ENCODE measurements at places on chromosomes 1 and 21.

DNA sequence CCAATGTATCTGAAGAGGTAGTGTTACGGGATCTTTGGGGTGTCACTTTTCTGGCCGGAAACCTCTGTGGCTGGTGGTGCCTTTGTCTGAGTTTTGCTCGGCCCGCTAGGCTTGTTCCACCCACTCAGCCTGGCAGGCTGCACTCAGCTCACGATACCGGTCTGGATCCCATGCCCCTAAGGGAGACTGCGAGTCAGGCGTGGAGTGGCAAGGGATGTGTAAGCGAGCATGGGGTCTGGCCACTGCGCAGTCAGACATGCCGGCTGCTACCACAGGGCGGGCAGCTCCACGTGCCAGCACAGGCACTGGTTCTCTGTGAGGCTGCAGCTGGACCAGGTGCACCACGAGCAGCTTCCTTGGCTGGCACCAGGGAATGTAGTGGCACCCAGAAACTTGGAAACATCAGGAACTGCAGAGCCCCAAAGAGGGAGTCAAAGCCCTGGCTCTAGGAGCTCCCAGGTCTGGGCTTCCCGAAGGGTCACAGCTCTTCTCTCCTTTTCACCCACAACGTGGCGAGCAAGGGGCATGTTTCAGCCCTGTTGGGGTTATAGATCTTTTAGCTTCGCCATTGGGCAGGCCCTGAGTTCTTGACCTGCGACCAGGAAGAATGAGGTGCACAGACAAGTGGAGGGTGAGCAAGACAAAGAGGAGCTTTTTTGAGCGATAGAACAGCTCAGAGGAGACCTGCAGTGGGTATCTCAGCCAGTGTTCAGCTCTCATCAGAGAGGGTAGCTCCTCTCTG lies 23.8 kb upstream of the LRRC8C start:
- no peak for DNase-seq

- DNase-seq: no peak
Measured at GRCh38 chr1:208785629-208786028, 541.4 kb upstream of the PLXNA2 start.

- DNase-seq: peak; percentile 37
Measured at GRCh38 chr1:150168960-150169601, 19.4 kb downstream of the PLEKHO1 start.

GRCh38 chr1:55214934-55215193 lies 300 bp downstream of the USP24 start:
- DNase-seq: no peak

GRCh38 chr1:114033216-114033706 lies 54.0 kb downstream of the OLFML3 start:
- DNase-seq: no peak

- no peak for DNase-seq
Measured at GRCh38 chr1:117339866-117340700, 27.2 kb upstream of the MAN1A2 start.

GRCh38 chr1:173997791-173998190 lies 24.4 kb downstream of the RC3H1 start:
- no peak for DNase-seq

- DNase-seq: no peak
Measured at GRCh38 chr1:7385471-7386225, 385.4 kb upstream of the VAMP3 start.

GRCh38 chr1:220785166-220786056 lies 1.3 kb upstream of the MTARC1 start:
- DNase-seq: no peak

DNA sequence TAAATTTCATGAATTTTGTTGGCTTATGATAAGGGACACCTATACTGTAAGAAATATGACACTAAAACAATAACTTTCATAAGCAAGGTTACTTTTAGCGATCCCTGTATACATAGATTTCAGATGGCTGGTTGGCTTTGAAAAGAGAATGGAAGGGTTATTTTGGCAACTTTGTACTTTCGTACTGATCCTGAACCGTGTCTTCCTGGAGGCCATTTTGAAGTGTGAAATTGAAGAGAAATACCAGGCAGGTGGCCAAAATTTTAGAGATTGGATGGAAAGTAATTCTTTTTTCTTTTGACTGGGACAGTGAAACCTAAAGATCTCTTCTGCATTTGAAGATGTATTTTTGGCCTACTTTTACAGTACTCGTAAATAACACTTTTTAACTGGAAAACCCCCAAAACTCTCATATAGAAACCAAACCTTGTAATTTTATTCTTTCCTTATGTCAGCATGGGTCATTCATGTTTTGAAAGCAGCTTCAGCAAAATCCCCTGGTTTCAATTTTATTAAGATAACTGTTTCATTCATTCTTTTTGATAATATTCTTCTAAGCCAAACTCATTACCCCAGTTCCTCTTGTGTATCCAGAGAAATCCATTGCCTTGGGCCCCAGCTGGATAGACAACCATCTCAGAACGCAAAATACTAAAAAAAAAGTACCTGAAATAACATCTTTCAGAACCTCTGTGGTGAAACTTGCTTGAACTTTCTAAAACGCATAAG lies 38.4 kb upstream of the ZNF281 start:
- no peak for DNase-seq

- DNase-seq: no peak
Measured at GRCh38 chr1:61942856-61943255, 200.6 kb downstream of the PATJ start.

DNA sequence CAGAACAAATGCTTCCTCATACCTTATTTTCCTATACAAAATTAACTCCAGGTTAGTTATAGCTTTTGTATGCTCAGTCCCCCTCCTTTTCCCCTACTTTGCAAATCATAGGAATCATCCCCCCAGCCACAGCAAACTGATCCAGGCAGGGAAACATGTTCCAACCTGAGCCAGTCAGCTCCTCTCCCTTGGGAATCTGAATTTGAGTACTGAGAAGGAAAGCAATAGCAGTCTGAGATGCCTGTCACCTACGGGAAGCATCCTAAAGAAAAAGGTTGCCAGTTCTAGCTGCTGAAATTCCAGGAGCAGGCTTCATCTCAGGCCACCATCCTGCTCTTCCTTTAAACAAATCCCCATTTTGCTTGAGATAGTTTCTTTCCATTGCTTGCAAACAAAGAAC lies 6.9 kb downstream of the ADSS2 start:
- DNase-seq: no peak

GRCh38 chr1:116115476-116116439 lies 4.6 kb downstream of the MAB21L3 start:
- no peak for DNase-seq

DNA sequence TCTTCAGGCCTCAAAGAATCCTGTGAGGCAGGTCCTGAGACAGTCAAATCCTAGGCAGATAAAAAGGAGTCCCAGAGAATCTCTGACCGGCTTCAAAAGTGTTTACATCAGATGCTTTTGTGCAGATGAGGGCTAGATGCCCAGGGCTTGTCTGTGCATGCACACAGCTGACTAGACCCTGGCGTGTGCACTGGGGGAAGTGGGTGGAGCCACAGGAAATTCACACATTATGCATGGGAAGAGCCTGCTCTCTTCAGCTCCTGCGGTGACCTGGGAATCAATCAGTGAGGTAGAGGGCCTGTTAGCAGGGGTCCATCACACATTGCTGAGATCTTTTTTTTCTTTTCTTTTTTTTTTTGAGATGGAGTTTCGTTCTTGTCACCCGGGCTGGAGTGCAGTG lies 36.6 kb upstream of the NHLH2 start:
- DNase-seq: no peak

- DNase-seq: no peak
Measured at GRCh38 chr1:202623075-202623474, 87.2 kb downstream of the SYT2 start.

- peak; percentile 63 for DNase-seq
Measured at GRCh38 chr1:8848663-8849386, 29.7 kb downstream of the ENO1 start.

- DNase-seq: no peak
Measured at GRCh38 chr1:225963735-225964530, 22.9 kb upstream of the LEFTY2 start.

GRCh38 chr1:162028726-162029125 lies 5.1 kb upstream of the OLFML2B start:
- DNase-seq: no peak

DNA sequence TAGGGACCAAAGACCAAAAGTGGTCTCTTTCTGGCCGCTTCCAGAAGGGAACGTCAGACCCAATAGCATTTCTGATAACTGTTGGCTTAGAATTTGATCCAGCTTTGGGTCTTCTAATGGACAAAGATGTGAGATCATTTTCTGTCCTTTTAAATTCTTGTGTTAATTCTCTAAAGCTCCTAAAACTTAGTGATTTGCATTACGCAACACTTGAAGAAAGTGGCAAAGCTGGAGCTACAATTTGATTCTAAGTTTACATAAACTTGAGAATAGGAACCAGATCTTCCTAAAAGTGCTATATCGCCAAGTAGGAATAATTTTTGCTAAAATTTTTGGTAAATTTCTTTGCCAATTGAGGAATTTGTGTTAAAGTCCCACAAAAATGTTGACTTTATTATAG lies 21.6 kb upstream of the PLA2G4A start:
- DNase-seq: no peak

DNA sequence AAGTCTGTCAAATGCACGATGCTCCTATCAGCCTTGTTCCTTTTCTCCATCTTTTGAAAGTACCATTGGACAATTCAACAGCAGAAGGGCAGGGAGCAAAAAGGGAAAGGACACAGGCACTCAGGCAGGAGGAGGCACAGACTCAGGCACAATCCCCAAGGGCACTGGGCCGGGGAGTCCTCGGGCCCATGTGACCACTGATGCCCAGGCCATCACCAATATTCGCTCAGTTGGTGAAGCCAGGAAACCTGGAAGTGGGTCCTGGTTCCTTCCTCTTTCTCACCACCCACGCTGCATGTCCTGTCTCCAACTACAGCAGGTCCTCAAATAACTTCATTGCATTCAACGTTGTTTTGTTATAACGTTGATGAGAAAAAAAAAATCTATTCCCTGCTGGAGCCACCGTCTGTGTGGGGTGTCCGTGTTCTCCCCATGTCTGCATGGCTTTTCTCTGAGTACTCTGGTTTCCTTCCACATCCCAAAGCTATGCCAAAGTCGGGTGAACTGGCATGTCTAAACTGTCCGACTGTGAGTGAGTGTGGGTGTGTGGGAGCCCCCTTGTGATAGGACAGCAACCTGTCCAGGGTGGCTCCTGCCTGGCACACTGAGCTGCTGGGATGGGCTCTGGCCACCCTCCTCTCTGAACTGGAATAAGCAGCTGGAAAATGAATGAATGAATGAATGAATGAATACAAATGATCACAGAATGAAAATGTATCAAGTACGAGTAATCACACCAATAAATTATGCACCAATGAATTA lies 12.5 kb downstream of the NID1 start:
- DNase-seq: no peak

- DNase-seq: no peak
Measured at GRCh38 chr1:37051346-37051745, 17.0 kb upstream of the GRIK3 start.

- no peak for DNase-seq
Measured at GRCh38 chr1:208821939-208822338, 577.8 kb upstream of the PLXNA2 start.

- DNase-seq: no peak
Measured at GRCh38 chr1:175870217-175870616, 126.8 kb upstream of the TNR start.

GRCh38 chr1:184002071-184002470 lies 35.5 kb downstream of the COLGALT2 start:
- no peak for DNase-seq

- peak; percentile 8 for DNase-seq
Measured at GRCh38 chr1:94045465-94046056, 75.4 kb downstream of the ABCA4 start.

DNA sequence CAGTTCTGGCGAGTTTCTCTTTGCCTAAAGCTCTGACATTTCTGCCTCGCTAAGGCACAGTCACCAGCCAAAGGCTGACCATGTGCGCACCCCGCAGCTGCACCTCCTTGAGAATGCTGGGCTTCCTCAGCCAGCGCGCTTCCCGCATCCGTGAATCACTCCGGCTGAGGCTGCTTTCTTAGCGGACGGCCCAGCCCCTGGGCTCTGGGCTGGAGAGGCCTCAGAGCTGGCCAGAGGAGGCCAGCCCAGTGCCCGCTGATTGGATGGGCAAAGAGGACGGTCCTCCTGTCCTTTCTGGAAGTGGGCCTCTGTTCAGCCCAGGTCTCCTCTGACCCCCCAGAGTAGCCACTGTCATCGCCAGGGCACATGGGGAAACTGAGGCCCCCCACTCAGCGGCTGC lies 56.1 kb downstream of the PRDM16 start:
- DNase-seq: no peak

DNA sequence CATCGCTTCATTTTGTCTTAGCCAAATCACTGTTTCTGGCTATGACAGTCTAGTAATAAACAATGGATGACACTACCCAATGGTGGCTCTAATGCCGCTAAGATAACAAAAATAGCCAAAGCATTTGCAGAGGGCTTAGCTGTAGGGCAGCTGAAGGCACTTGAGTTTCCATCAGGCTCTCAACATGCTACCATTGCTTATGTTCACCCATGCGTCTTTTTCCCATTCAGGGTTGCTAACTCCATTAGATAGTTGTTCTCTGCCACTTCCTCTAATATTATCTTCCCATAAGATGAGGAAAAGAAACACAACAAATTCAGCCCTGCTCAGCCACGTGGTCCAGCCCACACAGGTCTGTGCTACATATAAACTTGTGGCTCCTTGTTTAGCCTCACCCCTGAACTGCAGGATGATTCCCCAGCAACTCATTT lies 159.6 kb downstream of the TOMM20 start:
- DNase-seq: no peak

DNA sequence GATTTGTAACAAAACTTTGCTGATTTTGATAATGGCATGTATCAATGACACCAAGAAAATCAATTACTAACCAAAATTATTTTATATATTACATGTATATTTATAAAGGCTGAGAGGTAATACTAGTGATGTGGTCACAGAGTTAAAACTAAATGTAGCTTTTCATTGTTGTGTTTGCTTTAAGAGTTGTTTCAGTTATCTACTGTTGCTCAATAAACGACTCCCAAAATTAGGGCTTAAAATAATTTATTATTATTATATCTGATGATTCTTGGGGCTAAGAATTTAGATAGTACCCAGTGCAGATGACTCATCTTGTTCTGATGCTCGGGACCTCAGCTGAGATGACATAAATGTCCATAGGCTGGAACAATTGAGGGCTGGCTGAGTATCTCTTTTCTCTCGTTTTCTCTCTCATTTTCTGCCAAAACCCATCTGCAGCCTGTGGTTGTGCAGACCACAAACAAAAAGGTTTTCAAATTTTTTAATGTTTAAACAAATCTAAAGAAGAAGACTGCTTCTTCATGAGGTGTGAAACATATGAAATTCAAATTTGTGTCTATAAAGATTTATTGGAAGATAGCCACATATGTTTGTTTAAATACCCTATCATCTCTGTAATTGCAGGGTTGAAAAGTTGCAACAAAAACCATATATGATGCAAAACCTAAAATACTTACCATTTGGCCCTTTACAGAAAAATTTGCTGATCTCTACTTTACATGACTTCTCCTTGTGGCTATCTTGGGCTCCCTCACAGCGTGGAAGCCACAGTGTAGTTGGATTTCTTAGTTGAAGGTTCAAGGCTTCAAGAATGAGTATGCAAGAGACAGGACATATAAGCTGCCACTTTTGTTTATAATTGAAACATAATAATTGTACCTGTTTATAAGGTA lies 14.8 kb upstream of the PTPRC start:
- no peak for DNase-seq

Data from activated CD4-positive, alpha-beta T cell treated with anti-CD3 and anti-CD28 coated beads for 24 hours (primary cell).